G401 (cell line): ENCODE measurements at places on chromosomes 16 and 17. TPM values are rescaled to one million over a fixed set of nuclear protein-coding genes. Genes with fewer than 3 reads are reported as not detected.

GRAPL gene
- not detected in 2 replicates for total RNA-seq

TMEM238L gene
- not detected in 2 replicates for total RNA-seq

DNASE1L2 gene
- 0.20 and 0.62 TPM in 2 replicates for total RNA-seq

DNA sequence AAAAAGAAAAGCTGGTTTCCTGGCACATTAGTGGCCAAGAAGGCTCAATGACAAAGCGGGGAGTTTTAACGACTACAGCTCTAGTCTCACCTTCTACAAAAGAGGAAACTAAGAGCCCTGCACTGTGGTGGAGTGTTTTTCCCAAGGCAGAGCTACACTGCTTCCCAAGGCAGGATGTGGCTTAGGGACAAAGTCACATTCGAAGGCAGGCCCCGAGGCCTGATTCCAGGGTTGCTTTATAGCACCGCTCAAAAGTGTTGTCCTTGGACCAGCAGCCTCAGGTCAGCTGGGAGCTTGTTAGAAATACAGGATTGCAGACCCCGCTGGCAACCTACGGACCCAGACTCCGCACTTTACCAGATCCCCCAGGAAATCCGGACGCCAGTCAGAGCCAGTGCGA is 23.8 kb downstream of the TMEM92 start:
- no peak for DNase-seq

- no peak for DNase-seq
Observed at GRCh38 chr17:41868568-41868967, 3.3 kb upstream of the KLHL11 start.

DNA sequence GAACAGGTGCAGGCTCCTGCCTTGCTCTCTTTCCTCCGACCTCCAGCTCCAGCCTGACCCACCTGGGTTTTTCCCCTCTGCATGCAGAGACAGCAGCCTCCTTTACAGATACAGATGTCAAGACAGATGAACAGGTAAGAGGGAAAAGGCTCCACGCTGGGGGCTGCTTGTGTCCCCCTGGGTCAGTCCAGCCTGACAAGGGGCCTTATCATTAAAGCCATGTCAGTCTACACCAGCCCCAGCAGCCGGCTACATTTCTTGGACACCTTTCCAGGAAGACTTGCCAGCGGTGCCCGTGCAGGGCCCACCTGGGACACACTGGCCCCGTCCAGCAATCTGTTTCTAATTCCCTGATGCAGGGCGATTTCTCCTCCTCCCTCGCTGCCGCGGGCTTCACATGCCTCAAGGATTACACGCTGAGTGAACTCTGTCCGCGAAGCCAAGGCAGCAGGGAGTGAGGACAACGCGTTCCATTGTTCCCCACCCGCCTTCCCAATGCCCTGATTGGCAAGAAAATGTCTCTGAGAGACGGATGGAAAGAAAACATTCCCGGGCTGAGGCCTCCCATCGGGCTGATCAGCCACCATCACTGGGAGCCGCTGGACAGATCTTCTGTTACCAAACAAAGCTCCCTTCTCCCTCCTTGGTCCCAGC is 184.7 kb downstream of the C16orf95 start:
- DNase-seq = peak; percentile 33

DNA sequence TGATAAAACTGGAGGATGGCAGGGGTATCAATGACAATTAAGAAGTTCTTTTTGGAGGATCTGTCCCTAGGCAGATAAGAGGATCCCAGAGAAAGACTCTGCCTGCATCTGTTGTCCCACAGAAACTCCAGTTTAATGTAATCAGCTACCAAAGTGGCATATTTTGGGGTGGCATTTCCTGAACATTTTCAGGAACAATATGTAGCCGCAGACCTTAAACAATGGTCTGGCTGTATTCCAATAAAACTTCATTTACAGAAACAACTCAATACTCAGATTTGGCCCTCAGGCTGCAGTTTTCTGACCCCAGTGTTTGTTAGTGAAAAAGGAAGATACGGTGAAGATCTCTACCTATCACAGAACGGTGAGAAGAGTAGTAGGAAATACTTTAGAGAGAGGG is 46.1 kb downstream of the KCNJ16 start:
- no peak for DNase-seq

- DNase-seq = no peak
Observed at GRCh38 chr16:88522276-88522949, 47.8 kb upstream of the ZC3H18 start.

GRCh38 chr17:60610473-60610872 is 10.5 kb downstream of the PPM1D start:
- DNase-seq = peak; percentile 83

GRCh38 chr17:42509841-42510240 is 26.2 kb upstream of the NAGLU start:
- no peak for DNase-seq

- DNase-seq = no peak
Observed at GRCh38 chr17:67316781-67317180, 49.6 kb downstream of the PSMD12 start.

DNA sequence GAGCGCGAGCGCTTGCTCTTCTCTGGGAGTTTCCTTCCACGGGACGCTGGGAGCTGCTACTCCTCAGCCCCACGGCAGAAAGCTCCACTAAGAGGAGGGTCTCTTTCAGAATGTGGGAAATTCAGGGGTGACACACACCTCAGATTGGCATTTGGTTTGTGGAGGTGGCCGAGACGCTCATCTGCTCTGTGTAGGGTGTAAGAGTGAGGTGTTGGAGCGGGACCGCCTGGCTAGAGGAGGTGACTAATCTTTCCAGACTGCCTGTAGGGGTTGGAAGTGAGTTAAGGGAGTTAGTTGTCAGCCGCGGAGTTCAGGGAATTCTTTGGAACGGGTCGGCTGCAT is 735 bp downstream of the PSMD11 start:
- peak; percentile 19 for DNase-seq

DNA sequence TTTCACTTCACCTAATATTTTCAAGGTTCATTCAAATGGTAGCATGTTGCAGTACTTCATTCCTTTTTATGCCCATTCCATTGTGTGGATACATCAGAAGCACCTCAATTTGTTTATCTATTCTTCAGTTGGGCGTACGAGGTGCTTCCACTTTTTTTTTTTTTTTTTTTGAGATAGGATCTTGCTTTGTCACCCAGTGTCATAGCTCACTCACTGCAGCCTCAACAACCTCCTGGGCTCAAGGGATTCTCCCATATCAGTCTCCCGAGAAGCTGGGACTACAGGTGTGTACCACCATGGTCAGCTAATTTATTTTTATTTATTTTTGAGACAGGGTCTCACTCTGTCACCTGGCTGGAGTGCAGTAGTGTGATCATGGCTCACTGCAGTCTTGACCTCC is 22.5 kb upstream of the SPNS3 start:
- no peak for DNase-seq

- no peak for DNase-seq
Observed at GRCh38 chr17:38591759-38592241, 14.0 kb downstream of the SRCIN1 start.

GRCh38 chr17:78672871-78673371 is 95.7 kb upstream of the DNAH17 start:
- DNase-seq = no peak

DNA sequence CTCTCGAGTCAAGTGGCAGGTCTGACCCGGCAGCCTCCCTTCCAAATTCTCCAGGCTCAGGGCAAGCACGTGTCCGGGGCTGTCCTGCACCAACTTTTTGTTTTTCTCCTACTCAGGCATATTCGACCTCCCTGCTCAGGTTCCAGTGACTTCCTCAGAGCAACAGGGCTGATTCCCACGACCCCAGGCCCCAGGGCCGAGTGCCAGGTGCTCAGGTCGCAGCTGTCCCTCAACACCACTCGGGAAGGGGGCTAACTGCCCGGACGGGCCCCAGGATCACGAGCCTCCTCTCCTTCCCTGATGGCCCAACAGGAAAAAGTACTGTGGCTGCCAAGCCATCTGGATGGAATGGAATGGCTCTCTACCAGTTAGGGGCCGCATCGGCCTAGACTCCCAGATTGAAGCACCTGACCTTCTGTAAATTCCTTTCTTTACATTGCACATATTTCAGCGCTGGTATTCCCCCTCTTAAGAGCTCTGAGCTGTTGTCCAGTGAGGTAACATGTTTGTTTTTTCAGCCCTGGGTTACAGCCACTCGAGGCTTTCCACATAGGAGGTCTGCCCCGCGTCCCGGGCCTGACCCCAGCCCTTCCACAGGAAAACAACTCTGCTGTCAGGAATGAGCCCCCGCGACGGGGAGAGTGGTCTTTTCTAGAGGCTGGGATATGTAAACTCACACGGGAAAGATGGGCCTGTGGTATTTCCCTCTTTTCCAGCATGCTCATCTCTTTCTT is 25.0 kb downstream of the NXN start:
- peak; percentile 39 for DNase-seq
